Mesenteric fat pad (tissue), 1 donor: ENCODE measurements at places on chromosomes 5 and 9. TPM values are rescaled to one million over a fixed set of nuclear protein-coding genes. Genes with fewer than 3 reads are reported as not detected.

GRCh38 chr9:83511051-83511450 lies 27.1 kb downstream of the FRMD3 start:
- no peak for DNase-seq

- no peak for DNase-seq
Measured at GRCh38 chr5:95826949-95827891, 4.7 kb upstream of the GLRX start.

GRCh38 chr9:108282872-108283271 lies 572.9 kb downstream of the ACTL7B start:
- no peak for DNase-seq

- DNase-seq, result no peak
Measured at GRCh38 chr5:150492621-150493020, 15.3 kb upstream of the NDST1 start.

- no peak for DNase-seq
Measured at GRCh38 chr9:105072476-105072875, 144.5 kb upstream of the ABCA1 start.

GRCh38 chr5:55923177-55923771 lies 71.5 kb downstream of the IL6ST start:
- DNase-seq, result no peak

DNA sequence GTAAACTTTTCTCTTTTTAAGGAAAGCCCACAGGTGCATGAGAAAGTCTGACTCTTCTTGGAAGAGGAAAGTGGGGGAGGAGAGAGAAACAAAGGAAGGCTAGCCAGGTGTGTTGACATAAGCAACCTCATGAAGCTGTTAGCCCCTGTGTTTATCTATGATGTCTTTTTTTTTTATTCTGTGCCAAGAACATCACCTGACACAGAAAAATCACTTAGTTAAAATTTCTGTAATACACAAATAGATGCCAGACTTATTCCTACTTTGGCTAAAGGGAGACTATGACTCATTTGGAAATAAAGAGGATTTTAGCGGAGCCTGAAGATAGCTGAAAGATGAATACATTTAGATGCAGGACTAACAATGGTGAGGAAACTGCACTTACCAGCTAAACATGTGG lies 58.3 kb downstream of the BAAT start:
- no peak for DNase-seq

The SLC25A2 gene
- total RNA-seq, result 0.61 TPM

GRCh38 chr5:68277431-68277830 lies 61.9 kb downstream of the PIK3R1 start:
- DNase-seq, result no peak

The MARVELD2 gene
- total RNA-seq, result 0.58 TPM

DNA sequence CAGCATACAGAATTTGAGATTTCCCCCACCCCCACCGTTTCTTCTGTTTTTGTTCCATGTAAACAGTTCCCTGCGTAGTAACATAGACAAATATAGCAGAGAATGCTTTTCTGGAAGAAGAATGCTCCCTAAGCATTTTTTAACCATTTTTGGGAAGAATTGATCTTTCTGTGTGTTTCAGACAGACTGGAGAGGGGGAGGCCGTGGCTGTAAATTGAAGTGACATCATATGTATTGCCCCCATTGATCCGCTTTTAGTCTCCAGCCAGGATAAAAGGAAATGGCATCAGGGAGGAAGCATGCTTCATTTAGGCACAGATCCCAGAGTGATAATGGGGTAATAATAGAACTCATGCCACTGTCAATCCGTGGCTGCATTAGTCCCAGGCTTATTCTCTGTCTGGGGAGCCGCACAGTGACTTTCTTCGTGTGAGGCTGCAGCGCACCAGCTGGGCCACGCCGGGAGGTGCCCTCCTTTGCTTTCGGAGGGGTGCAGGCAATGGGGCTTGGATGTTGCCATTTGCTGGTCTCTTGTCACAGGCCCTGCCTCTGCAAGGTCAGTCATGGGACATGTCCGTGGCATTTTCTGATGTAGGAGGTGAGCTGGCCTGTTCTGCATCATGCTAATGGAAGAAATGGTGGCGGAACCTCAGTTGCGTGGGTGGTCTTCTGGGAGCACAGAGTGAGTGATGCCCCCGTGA lies 261.5 kb downstream of the FANCC start:
- DNase-seq, result no peak

- DNase-seq, result no peak
Measured at GRCh38 chr9:37146410-37146809, 26.0 kb downstream of the ZCCHC7 start.

GRCh38 chr9:6214434-6214833 lies 1.2 kb upstream of the IL33 start:
- DNase-seq, result no peak
